RPMI8226 (cell line): ENCODE measurements at places on chromosomes 7 and 10.

GRCh38 chr7:115572111-115572510 is 458.5 kb downstream of the TFEC start:
- no peak for DNase-seq

DNA sequence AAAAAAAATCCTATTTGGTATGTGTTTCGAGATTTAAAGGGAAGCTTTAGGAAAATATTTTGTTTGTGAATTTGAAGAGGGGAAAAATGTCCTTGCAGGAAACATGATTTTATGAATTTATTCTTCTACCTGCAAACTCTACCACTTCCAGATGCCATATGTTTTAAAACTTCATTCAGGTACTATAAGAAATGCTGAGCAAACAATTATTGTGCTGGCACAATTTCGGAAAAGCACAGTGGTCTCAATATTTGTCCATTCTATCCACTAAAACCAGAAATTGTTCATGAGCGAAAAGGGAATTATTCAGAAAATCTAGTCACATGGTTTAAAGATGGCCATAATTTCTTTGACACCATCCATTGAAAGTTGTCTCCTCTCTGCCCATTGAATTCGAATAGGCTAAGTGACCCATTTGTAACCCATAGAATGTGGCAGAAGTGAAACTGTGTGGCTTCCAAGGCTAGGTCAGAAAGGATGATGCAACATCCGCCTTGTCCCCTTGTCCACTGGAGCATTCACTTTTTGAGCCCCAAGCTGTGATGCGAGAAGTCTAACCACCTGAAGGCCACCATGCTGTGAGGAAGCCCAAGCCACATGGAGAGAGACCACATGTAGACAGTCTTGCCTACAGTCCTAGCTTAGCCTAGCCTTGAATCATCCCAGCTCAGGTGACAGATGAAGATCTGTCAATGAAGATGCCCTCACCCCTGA is 189.8 kb upstream of the PRKCQ start:
- peak; percentile 37 for DNase-seq

DNA sequence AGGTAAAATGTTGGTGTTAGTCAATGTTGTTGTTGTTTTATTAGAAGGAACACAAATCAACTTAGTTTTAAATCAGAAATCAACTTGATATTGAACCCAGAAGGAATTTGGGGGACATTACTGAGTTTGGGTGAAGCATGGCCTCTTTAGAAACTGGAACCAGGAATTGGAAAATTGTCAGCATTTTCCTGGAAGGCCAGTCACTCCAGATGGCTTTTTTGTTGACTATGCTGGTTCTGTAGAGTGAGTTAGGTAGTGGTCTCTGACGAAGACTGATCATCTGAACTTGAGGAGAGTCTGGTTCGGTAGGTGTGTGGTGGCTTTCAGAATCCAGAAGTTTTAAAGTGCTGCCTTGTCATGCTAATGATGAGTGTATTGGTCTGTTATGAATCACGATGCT is 111.5 kb downstream of the BMPER start:
- no peak for DNase-seq

- DNase-seq = peak; percentile 66
Observed at GRCh38 chr7:12569673-12570072, 847 bp upstream of the SCIN start.

- DNase-seq = no peak
Observed at GRCh38 chr7:143280160-143280559, 4.6 kb upstream of the TMEM139 start.

DNA sequence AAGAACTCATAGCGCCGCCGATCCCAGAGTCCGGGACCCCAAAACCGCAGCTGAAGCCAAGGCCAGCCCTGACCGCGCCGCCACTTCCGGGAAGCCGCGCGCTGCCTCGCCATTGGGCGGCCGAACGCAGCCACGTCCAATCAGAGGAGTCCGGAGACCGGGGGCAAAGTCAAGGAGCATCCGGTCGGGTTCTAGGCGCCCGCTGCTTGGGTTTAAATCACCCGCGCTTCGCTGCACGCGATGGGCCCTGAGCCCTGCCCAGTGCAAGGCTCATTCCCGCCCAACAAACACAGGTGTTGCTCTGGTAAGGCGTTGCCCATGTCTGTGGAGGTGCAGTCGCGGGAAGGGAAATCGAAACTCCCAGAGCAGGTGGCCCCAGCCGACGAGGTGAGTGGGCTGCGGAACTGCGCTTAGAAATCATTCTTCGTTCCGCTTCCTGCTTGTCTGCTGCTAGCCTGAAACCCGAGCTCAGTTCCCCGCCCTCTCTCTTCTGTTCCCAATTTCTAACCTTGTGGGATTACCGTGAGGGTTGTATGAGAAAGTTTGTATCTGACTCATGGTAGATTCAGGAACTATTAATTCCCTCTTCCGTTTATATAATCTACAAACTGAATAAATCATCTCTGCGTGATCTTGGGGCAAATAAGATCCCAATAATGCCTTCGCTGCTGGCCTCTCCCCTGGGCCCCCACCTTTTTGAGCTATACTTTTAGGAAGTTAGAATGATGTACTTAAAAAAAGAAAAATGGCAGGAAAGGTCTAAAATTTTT is at the start of gene DCLRE1C:
DCLRE1C (minus strand) TSS at position 96 of the 770 bp plus-strand sequence; CDS start at position 10, 86 bp downstream.
- DNase-seq = peak; percentile 97

GRCh38 chr7:117793521-117793920 is 79.7 kb downstream of the CTTNBP2 start:
- no peak for DNase-seq

DNA sequence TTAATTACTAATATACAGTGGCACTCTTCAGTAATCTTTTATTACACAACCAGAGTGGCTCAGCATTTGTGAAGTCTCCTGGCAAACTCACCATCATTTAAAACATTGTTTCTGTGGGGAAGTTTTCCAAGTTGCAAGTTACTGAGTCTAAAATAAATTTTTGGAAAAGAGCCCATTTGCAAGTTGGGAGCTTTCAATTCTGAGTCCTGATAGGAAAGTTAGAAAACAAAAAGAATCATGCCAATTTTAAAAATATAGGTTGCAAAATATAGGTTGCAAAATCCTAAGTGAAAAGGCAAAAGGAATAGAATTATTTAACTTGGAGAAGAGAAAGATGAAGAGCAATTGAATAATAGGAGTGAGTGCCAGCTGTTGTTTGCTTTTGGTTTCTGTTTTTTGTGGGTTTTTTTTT is 378.8 kb upstream of the C7orf33 start:
- no peak for DNase-seq

DNA sequence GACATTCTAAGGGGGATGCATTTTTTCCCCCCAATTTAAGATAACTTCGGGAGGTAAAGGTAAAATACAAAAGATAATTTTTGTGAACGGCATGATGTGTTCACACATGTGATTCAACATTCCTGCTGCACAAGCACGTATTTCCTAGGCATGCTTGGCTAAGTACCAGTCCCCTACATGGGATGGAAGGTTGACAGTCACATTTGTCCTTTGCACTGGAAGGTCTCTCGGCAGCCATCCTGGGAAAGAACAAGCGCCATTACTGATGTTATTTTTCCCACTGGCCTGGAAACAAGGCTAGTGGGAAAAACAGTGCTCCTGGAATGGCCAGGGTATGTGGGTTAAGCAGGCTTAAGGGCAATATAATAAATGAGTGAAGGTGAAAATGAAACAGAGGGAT is 276.2 kb upstream of the AOAH start:
- DNase-seq = no peak

DNA sequence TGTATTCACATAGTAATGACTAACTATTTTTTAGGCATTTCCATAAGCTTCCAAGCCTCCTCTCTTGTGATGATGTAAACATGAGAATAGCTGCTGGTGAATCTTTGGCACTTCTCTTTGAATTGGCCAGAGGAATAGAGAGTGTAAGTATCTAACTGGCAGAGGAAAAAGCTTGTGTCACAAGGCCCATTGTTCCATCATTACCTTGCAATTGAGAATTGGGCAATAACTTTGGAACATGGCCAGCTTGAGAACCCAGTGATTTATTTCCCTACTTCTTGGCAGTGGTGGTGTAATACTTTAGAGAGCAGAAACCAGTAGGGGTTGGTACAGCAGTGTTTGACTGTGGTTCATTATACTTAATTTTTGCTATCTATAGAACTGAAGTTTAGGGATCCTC is 12.0 kb downstream of the IFRD1 start:
- no peak for DNase-seq
